SJSA1 (cell line): ENCODE measurements at places on chromosomes 2 and 18. TPM values are rescaled to one million over a fixed set of nuclear protein-coding genes. Genes with fewer than 3 reads are reported as not detected.

DNA sequence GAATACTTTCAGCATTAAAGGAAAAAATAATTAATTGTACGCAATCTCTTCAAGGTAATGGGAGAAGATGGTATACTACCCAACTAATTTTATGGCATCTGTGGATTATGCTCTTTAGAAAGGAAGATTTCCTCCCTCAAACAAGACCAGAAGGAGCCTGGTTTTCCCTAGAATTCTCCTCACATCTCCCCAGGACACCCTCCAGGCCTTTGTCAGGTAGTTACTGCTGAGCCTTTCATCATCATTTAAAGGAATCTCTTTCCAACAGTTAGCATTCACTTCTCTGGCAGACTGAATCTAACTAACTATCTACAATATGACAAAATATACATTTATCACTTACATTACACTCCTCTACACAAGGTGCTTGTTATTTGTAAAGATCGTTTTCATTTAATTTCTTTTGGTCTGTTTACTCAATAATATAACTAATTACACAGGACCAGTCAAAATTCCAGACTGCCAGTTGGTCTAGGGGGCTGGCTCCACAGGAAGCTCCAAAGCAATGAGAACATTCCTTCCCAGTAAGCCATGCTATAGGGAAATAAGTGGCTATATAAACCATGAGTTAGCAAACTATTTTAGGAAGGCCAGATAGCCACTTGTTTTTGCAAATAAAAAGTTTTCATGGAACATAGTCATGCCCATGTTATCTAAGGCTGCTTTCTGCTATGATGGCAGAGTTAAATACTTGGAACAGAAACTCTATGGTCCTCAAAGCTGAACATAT, 19.1 kb downstream of the ZNF24 start:
- no peak for DNase-seq

Gene ANKRD62
- total RNA-seq: not detected in 2 replicates

DNA sequence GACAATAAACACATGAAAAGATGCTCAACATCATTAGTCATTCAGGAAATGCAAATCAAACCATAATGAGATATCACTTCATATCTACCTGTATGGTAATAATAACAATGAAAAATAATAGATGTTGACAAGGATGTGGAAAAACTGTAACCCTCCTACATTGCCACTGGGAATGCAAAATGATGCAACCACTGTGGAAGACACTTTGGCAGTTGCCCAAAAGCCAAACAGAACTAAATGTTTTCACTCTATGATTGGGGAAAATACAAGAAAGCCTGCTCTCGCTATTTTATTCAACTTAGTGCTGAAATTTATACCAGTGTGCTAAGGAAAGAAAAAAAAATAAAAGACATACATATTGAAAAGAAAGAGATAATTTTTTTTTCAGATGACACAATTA, 934.5 kb downstream of the CNTNAP5 start:
- no peak for DNase-seq

Gene RBM44
- 0.08 and 0.19 TPM in 2 replicates for total RNA-seq

DNA sequence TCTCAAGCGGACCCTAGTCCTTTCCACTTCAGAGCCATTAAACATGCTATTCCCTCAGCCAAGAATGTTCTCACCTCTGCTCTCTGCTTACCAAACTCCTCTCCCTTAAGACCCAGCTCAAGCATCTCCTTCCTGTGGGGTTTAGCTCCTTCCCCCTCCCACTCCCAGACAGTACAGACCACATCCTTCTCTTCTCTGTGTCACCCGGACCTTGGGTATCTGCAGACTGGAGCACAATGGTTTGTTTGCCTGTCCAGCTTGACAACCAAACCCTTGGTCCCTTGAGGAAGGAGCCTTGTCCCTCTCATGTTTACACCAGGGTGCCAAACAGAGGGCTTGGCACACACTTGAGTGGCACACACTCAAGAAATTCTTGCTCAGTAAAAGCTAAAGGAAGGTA, 4.1 kb upstream of the CD8A start:
- DNase-seq: no peak

- DNase-seq: no peak
Measured at GRCh38 chr2:197215748-197216360, 94.7 kb downstream of the ANKRD44 start.

Gene XDH
- total RNA-seq: 0.05 TPM in 1 of 2 replicates, not detected in the other

Gene FTCDNL1
- total RNA-seq: not detected in 2 replicates

Gene WDCP
- 18.0 and 18.5 TPM in 2 replicates for total RNA-seq

GRCh38 chr2:186027922-186028321, 289.3 kb downstream of the FSIP2 start:
- DNase-seq: no peak

GRCh38 chr2:10980071-10980470, 68.3 kb downstream of the KCNF1 start:
- DNase-seq: no peak

- DNase-seq: no peak
Measured at GRCh38 chr2:73134471-73134870, 21.7 kb upstream of the RAB11FIP5 start.

GRCh38 chr18:74139411-74139810, 8.2 kb downstream of the FBXO15 start:
- no peak for DNase-seq

GRCh38 chr2:239876948-239877289, 148.2 kb downstream of the NDUFA10 start:
- no peak for DNase-seq

DNA sequence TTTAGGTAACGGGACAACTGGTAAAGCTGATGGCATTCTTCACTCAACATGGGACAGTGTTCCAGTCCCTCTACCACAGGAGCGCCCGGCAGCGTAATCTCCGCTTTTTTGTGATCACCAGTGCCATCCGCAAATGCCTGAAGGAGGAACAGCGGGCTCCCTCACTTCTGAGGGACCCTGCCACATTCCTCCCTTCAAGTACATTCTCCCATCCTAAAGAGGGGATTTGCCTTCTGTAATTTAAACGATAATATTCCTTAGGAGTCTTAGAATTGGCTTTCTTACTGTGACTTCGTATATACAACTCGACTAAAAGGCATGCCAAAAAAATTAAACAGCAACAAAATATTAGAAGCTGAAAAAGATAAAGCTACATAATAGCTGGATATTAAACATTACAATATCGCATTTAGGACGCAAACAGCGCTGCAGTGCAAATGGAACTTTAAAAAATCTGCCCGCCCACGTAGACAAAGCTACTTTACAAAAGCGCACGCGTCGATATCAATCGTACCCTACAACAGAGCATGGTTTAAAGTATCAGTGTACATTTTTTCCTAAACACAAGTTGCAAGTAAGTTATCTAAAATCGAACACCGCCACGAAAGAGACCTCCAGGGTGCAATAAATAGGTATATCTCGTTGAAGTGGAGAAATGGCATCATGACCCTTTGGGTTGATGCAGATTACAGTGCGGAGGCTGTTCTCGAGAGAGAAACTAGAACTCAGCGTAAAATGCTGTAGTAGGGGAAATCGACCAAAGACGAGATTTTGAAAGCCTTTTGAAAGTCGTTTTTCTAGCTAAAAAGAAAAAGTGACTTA, 2.3 kb upstream of the VSNL1 start:
- no peak for DNase-seq

DNA sequence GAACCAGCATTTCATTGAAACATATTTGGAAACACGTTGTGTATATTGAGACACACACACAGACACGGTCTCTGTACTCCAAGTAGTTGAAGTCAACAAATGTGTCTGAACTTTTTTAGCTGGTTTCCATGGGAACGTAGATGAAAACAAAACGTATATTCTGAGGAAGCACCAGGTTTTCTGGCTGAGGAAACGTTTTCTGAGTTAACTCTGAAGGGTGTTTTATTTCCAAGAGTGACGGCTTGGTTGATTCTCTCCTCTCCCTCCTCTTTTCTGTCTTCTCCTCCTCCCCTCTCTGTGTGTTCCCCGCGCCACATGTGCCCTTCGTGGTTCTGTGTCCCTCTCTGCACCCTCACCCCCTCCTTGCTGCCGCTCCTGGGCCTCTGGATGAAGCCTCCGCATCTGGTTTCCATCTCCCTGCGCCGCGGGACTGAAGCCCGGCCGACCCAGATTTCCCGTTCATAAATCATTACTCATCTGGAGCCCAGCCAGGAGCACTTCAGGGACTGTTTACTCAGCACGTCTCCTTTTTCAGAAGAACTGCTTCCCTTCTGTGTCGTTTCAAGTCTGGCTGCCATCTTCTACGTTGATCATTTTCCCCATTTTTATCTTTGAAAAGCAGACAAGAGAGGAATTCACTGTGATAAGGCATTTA, 122.7 kb downstream of the COL6A3 start:
- peak; percentile 98 for DNase-seq

DNA sequence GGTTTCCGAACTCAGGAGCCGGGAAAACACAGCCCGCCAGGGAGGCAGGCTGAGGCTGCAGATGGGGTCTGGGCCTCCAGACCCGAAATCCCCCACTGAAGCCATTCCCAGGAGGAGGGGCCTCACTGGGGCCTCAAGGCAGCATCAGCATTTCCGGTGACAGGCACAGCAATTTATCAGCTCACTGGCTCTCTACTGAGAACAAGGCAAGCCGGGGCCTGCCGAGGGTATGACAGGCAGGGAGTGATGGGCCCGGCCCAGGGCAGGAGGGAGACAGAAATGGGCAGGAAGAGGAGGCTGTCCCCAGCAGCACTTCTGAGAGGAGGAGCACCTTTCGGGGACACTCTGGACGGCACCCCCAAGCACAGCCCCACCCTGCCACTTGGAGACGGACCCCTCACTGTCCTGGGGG, 12.5 kb downstream of the SDC1 start:
- no peak for DNase-seq

Gene AGXT
- 0.26 TPM in 1 of 2 replicates, not detected in the other for total RNA-seq

GRCh38 chr18:2441544-2441943, 129.8 kb downstream of the METTL4 start:
- DNase-seq: no peak
